ENCODE measurements at places on chromosomes 16 and 17.
A peak's percentile ranks its signal among the peaks of the same experiment; 100 is the strongest.

GRCh38 chr16:60642956-60643355 is 1393.3 kb downstream of the CDH8 start:
- H3K27me3 ChIP-seq, result no peaks in the 10 kb centered on the region
- DNase-seq, result no peak
- no peak overlapping the region for H3K27ac ChIP-seq
- H3K36me3 ChIP-seq, result no peaks in the 10 kb centered on the region

- H3K4me1 ChIP-seq, result no peaks in the 10 kb centered on the region
- no peak overlapping the region for H3K4me3 ChIP-seq
- no peak overlapping the region for H3K27ac ChIP-seq
- no peak for DNase-seq
These were observed 16.3 kb upstream of the MYO15B start for GRCh38 chr17:75571197-75571884.

- H3K4me1 ChIP-seq, result no peaks in the 10 kb centered on the region
- H3K27me3 ChIP-seq, result no peaks in the 10 kb centered on the region
- no peaks in the 10 kb centered on the region for H3K36me3 ChIP-seq
- H3K27ac ChIP-seq, result no peak overlapping the region
- no peak for DNase-seq
- no peak overlapping the region for H3K4me3 ChIP-seq
These were observed 51.2 kb upstream of the MED9 start for GRCh38 chr17:17425591-17425990.

DNA sequence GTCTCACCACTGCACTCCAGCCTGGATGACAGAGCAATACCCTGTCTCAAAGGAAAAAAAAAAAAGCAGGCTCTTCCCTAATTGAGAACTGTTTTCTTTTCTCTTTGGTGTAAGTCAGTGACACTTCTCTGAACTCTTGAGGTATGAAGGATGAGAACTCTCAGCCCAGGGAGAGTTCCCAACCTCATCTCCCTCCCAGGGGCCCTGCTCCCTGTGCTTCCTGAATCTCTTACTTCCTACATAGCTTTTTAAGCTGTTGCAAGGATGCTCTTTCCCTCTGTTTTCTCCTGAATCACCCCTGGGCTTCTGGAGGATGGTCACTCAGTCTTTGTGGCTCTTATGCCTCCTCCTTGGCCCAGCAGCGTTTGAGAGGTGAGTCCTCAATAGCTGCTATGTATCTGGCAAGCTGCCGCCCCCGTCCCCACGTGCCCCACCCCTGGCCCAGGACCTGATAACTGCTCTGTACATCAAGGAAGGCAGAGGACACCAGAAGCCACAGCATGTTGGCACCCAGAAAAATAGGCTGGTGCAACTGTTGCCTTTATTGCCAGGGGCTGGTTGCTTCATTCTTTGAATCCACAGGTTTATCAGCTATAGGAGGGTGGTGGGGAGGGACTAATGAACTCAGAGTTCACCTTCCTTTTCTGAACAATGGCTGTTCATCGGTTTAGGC is 24.0 kb downstream of the IGF2BP1 start:
- H3K27ac ChIP-seq, result no peak overlapping the region
- H3K4me1 ChIP-seq, result peaks cover 21% of the 10 kb centered on the region
- no peak overlapping the region for H3K4me3 ChIP-seq
- 0 out of 2 replicates have a peak, but pooled peaks cover 5% of the 10 kb centered on the region for H3K36me3 ChIP-seq
- no peaks in the 10 kb centered on the region for H3K27me3 ChIP-seq

DNA sequence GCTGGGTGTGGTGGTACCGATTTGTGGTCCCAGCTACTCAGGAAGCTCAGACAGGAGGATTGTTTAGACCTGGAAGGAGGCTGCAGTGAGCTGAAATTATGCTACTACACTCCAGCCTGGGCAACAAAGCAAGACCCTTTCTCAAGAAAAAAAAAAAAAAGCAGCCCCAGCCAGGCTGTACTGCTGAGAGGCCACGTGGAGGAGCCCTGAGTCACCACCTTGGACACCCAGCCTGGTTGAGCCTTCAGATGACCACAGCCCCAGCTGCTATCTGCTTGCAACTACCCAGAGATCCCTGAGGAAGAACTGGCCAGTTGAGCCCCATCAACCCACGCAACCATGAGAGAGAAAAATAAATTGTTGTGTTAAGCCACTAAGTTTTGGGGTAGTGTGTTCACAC is 23.6 kb upstream of the GPRC5C start:
- peaks cover 12% of the 10 kb centered on the region for H3K4me1 ChIP-seq
- H3K27me3 ChIP-seq, result no peaks in the 10 kb centered on the region
- no peaks in the 10 kb centered on the region for H3K36me3 ChIP-seq
- DNase-seq, result no peak
- H3K27ac ChIP-seq, result no peak overlapping the region

- H3K4me3 ChIP-seq, result no peak overlapping the region
- no peak overlapping the region for H3K27ac ChIP-seq
- DNase-seq, result no peak
- no peaks in the 10 kb centered on the region for H3K36me3 ChIP-seq
- no peaks in the 10 kb centered on the region for H3K27me3 ChIP-seq
These were observed 51.7 kb upstream of the LGALS9 start for GRCh38 chr17:27579304-27579703.

- no peak overlapping the region for H3K4me3 ChIP-seq
- no peak for DNase-seq
- no peaks in the 10 kb centered on the region for H3K27me3 ChIP-seq
These were observed 561.6 kb upstream of the PSMD7 start for GRCh38 chr16:73735018-73735417.

DNA sequence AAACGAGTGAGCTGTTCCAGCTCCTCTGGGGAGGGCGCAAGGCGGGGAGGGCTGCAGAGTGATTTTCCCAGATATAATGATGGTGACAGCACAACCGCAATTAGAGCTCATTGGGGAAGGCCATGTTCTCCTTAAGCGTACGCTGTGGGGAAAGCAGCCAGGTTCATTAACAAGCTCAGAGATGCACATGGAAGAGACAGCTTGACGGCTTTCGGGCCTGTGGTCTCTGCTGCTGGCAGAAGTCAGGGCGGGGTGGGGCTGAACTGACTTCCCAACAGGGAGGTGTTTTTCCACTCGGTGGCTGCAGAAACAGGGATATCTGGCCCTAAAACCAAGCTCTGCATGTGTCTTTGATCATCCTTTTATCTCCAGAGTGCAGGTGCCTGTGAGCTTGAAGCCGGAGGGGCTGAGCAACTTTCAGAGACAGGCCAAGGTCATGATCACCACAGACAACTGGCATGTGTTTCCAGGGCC is 24.0 kb upstream of the CACNG1 start:
- H3K4me3 ChIP-seq, result no peak overlapping the region
- no peak for DNase-seq
- H3K4me1 ChIP-seq, result no peaks in the 10 kb centered on the region
- H3K36me3 ChIP-seq, result no peaks in the 10 kb centered on the region
- H3K27ac ChIP-seq, result no peak overlapping the region

DNA sequence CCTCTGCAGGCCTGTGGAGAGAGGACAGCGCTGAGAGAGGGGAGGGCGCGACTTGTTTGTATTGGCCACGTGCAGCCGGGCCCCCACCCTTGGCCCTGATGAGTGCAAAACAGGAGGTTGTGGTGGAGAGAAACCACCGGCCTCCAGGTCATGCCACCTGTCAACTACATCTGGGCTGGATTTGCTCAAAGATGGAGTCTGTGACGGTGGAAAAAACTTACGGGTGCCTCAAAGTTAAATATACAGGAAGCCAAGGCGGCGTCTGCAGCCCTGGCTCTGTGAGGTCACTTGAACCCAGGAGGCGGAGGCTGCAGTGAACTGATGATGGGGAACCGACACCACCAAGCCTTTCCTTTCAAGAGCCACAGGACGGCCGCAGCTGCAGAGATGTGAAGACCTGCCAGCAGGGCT is 15.7 kb downstream of the C16orf74 start:
- no peaks in the 10 kb centered on the region for H3K27me3 ChIP-seq
- H3K36me3 ChIP-seq, result no peaks in the 10 kb centered on the region
- no peak for DNase-seq
- peaks cover 4% of the 10 kb centered on the region for H3K4me1 ChIP-seq

DNA sequence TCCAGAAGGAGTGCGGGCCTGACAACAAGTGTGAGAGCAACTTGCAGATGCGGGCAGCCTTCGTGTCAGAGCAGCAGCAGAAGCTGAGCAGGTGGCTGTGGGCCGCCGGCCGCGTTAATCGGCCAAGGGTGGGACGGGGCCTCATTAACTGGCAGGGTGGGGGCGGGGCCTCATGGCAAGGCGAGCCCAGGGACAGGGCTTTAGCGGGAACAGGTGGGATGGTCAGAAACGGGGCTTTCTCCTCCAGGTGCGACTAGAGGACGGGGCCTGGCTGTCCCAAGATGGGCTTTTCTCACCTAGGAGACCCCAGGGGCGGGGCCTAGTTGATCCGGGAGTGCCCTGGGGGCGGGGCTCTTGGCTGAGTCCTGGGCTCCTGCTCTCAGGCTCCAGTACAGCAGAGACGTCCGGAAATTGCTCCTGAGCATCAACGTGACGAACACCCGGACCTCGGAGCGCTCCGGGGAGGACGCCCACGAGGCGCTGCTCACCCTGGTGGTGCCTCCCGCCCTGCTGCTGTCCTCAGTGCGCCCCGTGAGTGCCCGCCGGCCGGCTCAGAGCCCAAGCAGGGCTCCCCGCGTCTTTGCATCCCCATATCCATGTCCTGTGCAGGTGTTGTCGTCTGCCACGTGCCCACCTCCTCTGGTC is 18.4 kb upstream of the PDK2 start:
- no peak overlapping the region for H3K27ac ChIP-seq
- 0 out of 2 replicates have a peak, but pooled peaks cover 3% of the 10 kb centered on the region for H3K36me3 ChIP-seq
- H3K27me3 ChIP-seq, result no peaks in the 10 kb centered on the region

GRCh38 chr17:62933501-62934385 is 32.3 kb upstream of the TANC2 start:
- H3K27ac ChIP-seq, result no peak overlapping the region
- no peak for DNase-seq
- H3K4me1 ChIP-seq, result no peaks in the 10 kb centered on the region
- H3K27me3 ChIP-seq, result no peaks in the 10 kb centered on the region

- H3K4me1 ChIP-seq, result no peaks in the 10 kb centered on the region
- no peak for DNase-seq
- no peak overlapping the region for H3K27ac ChIP-seq
- H3K27me3 ChIP-seq, result no peaks in the 10 kb centered on the region
These were observed 336.5 kb upstream of the CDH5 start for GRCh38 chr16:66030036-66030435.

DNA sequence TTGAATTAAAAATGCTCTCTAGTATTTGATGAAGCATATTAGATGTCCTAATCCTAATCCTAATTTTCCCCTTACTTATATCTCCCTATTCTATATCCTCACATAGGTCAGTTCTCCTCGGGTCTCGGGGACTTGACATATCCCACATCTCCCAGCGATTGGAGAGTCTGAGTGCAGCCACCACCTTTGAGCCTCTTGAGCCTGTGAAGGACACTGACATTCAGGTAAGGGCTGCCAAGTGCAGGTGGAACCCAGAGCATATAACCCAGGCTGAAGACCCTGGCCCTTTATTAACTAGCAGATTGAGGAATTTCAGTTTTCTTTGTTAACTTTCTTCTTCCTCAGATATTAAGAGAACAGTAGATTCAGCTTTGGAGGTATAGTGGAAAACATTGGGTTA is 28.5 kb downstream of the NUP93 start:
- H3K27me3 ChIP-seq, result no peaks in the 10 kb centered on the region
- H3K36me3 ChIP-seq, result peaks cover 5% of the 10 kb centered on the region
- H3K4me3 ChIP-seq, result no peak overlapping the region
- no peak for DNase-seq

- H3K4me3 ChIP-seq, result no peak overlapping the region
- no peak for DNase-seq
- no peak overlapping the region for H3K27ac ChIP-seq
- peaks cover 4% of the 10 kb centered on the region for H3K4me1 ChIP-seq
These were observed 1.1 kb upstream of the PIGS start for GRCh38 chr17:28572259-28573039.

GRCh38 chr17:16036261-16036660 is 36.6 kb downstream of the TTC19 start:
- DNase-seq, result no peak
- H3K27ac ChIP-seq, result no peak overlapping the region
- no peaks in the 10 kb centered on the region for H3K27me3 ChIP-seq
- peaks cover 9% of the 10 kb centered on the region for H3K36me3 ChIP-seq
- H3K4me3 ChIP-seq, result no peak overlapping the region
- no peaks in the 10 kb centered on the region for H3K4me1 ChIP-seq

GRCh38 chr17:50055426-50056216 is at the start of gene ITGA3:
Gene ITGA3 (plus strand): TSS chr17:50056110. CDS start chr17:50056440, 330 bp downstream.
- DNase-seq, result no peak
- no peaks in the 10 kb centered on the region for H3K36me3 ChIP-seq
- peak within 1 kb of the TSS; percentile 72 for H3K4me3 ChIP-seq
- H3K27ac ChIP-seq, result no peak within 1 kb of the TSS
- H3K27me3 ChIP-seq, result no peaks in the 10 kb centered on the region

DNA sequence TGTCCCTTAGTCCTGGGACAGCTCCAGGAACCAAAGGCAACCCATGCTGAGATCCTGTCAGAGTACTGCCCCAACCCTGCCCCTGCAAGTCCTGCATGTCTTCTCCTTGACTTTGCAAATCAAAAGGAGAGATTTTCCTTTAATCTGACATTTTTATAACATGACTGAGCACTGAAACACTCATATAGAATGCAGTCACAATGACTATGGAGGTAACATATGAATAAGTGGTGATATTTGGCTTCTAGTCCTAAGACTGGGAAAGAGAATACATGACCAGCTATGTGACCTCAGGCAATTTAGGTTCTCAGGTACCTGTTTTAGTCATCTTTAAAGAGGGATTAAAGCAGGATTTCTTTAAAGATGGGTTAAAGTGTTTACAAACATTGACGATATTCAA is 941.6 kb upstream of the CDH8 start:
- H3K4me3 ChIP-seq, result no peak overlapping the region
- DNase-seq, result no peak
- H3K36me3 ChIP-seq, result no peaks in the 10 kb centered on the region
- no peaks in the 10 kb centered on the region for H3K27me3 ChIP-seq

DNA sequence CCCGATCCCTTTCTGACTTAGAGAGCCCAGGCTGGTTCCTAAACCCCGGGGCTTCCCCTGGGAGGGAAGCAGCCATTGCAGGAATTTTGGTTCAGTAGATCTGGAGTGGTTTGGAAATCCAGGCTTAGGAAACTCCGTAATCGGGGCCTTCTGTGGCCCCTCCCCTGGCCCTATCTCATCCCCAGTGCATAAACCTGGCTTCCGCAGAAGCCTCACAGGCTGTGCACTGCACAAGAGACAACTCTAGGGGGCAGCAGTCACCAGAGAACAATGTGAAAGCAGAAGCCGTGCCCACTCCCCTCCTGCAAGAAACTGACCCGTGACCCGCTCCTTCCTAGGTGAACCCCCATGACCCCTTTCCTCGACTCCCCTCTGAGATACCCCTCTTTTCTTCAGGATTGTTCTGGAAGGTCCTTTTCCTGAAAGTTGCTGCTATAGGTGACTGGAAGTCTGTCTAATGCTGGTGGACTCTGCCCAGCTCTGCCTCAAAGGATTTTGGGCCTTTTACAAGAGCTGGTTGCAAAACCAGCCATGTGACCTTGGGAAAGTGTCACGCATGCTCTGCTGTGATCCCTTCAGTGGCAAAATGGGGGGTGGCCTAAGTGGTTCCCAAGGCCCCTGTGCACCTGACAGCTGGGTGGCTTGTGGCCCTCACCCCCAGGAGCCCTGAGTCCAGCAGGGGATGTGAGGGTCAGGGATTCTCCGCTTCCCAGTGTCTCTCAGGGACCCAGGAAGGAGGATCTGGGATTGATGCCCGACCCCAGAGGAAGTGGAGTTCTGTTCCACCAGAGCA is 14.4 kb downstream of the GUCY2D start:
- H3K27ac ChIP-seq, result no peak overlapping the region
- no peaks in the 10 kb centered on the region for H3K27me3 ChIP-seq
- peak overlapping the region; percentile 81 for H3K4me3 ChIP-seq
- DNase-seq, result peak; percentile 87
- H3K4me1 ChIP-seq, result peaks cover 5% of the 10 kb centered on the region

- H3K27ac ChIP-seq, result no peak overlapping the region
- H3K4me1 ChIP-seq, result peaks cover 6% of the 10 kb centered on the region
- H3K4me3 ChIP-seq, result no peak overlapping the region
- H3K27me3 ChIP-seq, result peaks cover 21% of the 10 kb centered on the region
These were observed 4.2 kb upstream of the FBXL16 start for GRCh38 chr16:709566-710499.

Data from iPS DF 6.9 (cell line).